ENCODE measurements at places on chromosomes 3 and 15. TPM values are rescaled to one million over a fixed set of nuclear protein-coding genes. Genes with fewer than 3 reads are reported as not detected.

GRCh38 chr3:3998140-3998922 is 199.1 kb downstream of the LRRN1 start:
- DNase-seq: no peak

DNA sequence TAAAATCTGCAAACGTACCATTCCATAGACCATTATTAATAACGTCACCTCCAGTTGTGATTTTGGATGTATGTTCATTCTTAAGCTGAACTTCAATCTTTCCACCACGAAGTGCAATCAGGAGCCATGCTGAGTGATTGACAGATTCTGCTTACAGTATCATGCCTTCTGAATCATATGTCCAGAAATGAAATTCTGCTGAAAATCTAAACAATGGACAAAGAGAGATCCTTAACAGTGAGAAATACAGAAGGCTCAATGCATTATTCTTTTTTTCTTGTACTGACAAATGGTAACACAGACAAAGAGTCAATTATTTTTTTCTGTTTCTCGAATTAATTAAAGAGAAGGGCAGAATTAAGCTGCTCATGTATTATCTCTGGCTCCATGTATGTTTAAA is 1114.5 kb downstream of the EPHA3 start:
- DNase-seq: no peak

DNA sequence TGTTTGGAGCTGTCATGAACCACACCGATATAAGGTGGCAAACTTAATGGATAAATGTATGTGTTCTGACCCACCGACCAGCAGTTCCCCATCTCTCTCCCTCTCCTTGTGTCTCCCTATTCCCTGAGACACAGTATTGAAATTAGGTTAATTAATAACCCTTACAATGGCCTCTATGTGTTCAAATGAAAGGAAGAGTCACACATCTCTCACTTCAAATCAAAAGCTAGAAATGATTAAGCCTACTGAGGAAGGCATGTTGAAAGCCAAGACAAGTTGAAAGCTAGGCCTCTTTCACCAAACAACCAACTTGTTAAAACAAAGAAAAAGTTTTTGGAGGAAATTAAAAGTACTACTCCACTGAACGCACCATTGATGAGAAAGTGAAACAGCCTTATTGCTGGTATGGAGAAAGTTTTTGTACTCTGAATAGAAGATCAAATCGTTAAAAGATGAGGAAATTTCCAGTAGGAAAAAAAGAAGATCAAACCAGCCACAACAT is 15.0 kb downstream of the ATR start:
- no peak for DNase-seq

DNA sequence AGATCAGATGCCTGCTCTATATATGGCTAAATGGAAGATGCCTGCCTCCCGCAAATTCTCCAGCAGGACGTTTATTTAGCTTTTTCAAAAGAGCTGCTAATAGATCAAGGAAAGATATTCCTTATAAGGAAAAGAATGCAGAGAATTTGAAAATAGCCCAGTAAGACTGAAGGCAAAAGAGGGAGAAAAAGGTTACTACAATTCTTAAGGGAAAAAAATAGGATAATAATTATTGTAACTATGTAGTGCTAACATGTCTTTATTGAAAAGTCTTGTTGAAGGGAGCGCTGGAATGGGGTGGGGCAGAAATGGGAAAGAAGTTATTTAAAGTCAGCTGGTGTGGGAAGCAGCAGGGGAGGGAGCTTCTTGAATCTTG is 2.9 kb downstream of the TPM1 start:
- no peak for DNase-seq

DNA sequence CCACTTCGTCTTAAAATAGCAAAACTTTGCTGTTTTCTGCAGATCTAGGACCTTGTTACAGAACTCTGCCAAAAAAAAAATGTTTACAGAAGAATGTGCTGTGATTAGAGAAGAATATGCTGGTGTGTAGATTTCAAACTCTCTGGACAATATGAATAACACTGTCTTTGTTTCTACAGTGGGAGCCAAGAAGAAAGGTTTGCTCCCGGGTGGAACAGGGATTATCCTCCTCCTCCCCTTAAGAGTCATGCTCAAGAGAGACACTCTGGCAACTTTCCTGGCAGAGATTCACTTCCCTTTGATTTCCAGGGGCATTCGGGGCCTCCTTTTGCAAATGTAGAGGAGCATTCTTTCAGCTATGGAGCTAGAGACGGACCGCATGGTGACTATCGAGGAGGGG is 27.3 kb downstream of the RBM6 start:
- DNase-seq: no peak

- DNase-seq: no peak
Measured at GRCh38 chr3:113096188-113096892, 105.6 kb downstream of the GTPBP8 start.

DNA sequence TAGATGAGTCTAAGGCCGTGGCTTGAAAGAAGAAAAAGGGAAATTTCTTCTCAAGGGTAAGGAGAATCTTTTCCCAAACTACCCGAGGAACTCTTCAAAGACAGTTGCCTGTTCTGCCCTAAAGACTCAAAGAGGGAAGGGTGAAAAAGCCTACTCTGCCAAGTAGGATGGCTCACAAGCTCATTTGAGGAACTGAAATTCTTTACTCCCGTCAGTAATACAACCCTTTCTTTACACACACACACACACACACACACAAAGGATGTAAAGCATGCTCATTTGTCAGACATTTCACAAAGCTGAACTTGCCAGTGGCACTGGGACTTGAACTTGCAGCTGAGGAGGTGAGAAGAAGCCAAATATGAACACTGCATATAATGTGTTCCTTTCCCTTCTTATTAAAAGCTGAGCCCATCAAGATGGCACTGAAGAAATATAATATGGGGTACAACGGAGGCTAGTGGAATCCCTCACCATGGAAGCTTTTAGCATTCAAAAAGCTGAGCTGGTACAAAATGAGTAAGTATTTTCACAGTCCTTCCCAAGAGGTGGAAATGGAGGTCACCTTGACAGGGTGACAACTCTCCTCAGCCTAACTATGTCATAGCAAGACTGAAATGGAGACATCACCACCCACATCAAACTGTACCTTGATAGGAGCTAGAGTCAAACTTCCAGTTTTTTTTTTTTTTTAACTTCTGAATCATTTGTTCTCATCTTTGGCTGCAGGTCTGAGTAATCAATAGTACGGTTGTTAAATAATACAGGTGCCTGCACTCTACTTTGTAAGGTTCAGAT is 57.6 kb downstream of the TAFA4 start:
- DNase-seq: no peak

DNA sequence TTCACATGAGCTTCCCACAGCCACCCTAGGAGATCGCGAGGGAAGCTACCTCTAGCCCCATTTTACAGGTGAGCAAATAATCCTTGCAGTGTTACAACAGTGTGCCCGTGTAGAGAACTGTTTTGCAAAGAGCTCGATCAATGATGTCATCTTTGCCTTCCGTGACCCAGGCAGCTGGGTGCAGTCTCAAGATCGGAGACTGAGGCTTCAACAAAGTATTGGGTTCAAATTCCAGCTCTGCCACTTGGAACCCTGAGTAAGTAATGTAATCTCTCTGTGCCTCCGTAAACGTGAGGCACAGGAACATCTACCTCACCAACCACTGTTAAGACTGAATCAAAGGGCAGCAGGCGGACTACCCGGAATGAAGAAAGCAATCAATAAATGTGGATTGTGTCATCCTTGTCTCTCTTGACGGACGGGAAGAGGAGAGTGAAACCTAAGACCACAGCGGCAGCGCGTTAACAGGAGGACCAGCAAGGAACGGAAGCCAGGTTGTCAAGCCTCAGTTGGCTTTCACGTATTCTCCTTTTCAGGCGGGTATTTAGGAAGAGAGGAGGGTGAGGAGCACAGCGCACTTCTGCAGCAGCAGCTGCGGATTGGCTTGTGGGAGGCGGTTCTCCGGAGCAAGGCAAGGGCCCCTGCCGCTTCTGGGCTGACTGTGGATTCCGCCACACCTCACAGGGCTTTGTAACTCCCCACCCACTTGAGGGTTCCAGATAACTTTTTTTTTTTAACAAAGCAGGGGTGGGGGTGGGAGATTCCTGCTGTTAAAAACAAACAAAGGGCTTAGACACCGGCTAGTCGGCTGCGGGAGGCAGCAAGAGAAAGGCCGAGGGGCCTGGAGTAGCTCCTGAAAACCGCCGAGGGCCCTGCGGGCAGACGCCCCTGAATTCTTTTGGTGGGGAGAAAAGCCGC is 1.5 kb upstream of the SMAD3 start:
- DNase-seq: no peak

DNA sequence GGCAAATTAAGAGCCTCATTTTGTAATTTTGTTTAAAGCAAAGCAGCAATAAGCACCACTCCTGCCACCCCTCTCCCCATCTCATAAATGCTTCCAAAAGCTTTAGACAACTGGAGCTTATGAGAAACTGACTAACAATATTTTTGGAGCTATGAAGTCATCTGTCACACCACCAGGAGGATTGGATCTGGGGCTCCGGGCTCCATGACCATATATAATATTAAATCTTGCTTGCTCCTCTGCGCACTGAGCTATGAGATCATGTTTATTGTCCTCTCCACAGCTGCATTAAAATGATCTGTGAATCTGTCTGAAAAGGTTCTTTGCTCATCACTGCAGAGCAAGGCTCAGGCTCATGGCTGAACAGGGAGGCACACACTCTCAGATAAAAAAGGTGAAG is 323.7 kb downstream of the ZNF621 start:
- no peak for DNase-seq

DNA sequence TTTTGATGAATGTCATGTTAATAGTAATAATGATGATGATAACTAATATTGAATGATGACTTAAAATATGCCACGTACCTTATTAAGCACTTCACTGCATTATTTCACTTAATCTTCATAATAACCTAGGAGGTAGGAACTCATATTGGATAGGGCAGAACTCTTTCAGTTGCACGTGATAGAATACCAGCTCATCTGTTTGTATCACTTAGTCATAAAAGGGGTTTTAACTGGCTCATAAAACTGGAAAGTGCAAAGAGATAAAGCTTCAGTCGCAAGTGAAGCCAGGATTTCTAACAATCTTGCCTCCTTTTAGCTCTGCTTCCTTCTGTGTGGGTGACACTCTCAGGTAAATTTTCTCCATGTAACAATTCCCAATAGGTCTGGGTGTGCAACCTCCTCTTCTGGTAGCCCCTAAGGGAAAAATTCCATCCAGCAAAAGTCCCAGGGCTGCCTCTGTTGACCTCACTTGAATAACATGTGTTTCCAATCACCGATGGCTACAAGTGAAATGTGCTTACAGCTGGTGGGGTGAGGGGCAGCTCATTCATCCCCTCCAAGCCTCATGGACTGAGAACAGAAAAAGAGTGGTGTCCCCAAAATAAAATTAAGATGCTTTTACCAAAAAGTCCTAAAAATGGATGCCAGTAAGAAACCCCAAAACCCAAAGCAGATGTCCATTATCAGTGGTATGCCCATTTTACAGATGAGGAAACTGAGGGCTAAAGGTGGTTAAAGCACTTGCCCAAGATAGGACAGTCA is 9.3 kb downstream of the GXYLT2 start:
- no peak for DNase-seq

DNA sequence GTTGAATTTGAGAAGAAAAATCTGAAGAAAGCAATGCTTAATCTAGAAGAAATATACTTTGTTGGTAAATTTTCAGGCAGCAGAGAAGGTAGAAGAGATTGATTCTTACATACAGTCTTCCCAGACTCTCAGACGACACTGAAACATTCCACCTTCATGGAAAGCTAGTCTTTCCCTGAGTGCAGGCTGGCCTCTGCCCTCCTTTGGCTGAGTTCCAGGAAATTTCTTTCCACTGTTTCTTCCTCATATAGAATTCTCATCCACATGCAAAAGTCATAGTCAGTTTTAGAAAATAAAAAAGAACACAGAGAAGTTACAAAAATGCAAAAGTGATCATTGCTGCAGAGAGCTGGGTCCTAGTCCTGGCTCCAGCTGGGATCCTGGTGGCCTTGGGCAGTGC is 142.5 kb upstream of the PRR23C start:
- DNase-seq: no peak

- no peak for DNase-seq
Measured at GRCh38 chr3:61684386-61684785, 123.0 kb downstream of the PTPRG start.

DNA sequence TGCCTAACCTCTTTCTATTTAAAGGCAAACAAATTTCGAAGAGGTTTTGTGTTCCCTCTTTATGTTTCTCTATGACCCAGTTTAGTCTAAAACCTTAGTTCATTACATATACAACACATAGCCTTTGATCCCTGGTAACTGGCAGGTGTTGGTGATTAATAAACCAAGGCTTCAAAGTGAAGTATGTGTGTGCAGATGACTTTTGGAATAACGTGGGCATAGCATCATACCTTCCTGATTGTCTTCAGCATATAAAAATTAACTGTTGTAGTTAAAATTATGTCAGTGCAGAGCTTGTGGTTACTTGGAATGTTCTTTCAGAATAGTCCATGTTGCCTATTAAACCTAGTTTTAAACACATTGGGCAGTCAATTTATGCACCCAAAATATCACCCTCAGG is 608.3 kb downstream of the ROBO2 start:
- DNase-seq: no peak

DNA sequence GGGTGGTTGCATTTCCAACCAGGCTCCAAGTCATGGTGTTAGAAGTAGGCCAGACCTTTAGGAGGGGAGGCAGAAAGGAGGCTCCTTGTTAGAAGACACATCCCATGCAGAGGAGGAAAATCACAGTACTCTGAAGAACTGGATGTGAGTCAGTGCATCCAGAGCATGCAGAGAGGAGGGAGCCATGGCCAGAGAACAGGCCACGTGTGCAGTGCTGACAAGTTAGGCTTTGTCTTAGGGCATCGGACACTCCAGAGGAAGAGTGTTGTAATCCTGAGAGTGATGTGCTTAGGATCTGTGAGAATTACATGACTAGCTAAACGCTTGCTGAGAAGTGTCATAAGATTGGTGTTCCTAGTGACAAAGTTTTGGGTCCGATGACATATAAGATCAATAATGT is 456.5 kb upstream of the THRB start:
- DNase-seq: no peak

GRCh38 chr15:86055688-86056087 is 24.0 kb upstream of the AGBL1 start:
- DNase-seq: no peak

DNA sequence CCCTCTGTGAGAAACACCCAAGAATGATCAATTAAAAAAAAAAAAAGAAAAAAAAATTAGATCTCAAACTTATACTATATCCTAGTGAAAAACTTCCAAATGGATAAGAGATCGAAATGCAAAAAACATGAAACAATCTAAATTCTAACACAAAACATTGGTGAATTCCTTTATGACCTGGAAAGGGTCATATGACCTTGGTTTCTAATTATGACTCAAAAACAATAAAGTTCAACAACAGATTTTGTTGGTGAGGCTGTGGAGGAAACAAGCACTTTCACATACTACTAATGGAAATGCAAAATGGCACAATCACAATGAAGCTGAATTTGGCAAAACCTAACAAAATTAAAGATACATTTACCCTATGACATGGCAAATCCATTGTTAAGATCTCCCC is 45.3 kb downstream of the HSPBAP1 start:
- no peak for DNase-seq

Gene IMP3
- total RNA-seq: 67.5 TPM

Gene TNFAIP8L3
- total RNA-seq: 7.4 TPM

Gene MUC13
- 0.58 TPM for total RNA-seq

Gene OTOL1
- total RNA-seq: not detected

Gene LTK
- 0.77 TPM for total RNA-seq

Gene KIF7
- total RNA-seq: 12.7 TPM

Gene SLC9A9
- total RNA-seq: 21.0 TPM

Gene SLC35G2
- total RNA-seq: 19.5 TPM

Gene CA12
- 3.1 TPM for total RNA-seq

Gene CTNNB1
- total RNA-seq: 375 TPM

Gene BLOC1S6
- 66.8 TPM for total RNA-seq

Gene GATM
- 10.6 TPM for total RNA-seq

Gene KCNH8
- total RNA-seq: not detected

Gene ZKSCAN7
- 2.7 TPM for total RNA-seq
